Substantia nigra (tissue), 51 donors: ENCODE measurements at places on chromosomes 16 and 17.

DNA sequence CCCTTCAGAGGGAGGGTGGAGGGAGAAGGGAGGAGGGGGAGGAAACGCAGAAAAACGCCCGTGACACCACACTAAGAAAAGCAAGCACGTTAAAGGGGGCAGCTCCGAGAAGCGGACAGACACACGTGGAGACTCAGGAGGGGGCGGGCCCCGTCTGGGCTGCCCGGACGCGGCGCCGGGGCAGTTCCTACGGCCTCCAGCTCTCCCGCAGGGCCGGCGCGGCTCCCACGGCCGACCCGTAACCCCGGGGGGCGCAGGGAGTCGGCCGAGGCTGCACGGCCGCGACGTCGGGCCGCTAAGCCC, 362 bp downstream of the KLHDC4 start:
- DNase-seq = no peak

- no peak for DNase-seq
Observed at GRCh38 chr16:30645727-30646126, 5.0 kb upstream of the PRR14 start.

DNA sequence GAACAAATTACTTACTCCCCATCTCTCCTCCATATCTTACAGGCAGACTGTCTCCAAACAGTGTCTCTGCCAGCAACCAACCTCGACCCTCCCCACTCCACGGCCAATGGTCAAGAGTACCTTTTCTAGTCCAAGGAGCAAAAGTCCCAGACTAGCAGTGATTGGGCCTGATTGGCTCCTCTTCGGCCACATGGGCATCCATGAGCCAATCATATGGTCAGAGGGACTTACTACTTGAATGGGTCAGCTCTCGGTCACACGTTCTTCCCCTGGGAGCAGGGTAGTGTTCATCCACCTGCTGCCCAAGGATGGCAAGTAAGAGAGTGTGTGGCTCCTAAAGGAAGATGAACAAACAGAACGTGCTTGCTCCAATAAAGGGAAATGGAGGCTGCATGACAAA, 84.6 kb downstream of the C16orf78 start:
- DNase-seq = no peak

DNA sequence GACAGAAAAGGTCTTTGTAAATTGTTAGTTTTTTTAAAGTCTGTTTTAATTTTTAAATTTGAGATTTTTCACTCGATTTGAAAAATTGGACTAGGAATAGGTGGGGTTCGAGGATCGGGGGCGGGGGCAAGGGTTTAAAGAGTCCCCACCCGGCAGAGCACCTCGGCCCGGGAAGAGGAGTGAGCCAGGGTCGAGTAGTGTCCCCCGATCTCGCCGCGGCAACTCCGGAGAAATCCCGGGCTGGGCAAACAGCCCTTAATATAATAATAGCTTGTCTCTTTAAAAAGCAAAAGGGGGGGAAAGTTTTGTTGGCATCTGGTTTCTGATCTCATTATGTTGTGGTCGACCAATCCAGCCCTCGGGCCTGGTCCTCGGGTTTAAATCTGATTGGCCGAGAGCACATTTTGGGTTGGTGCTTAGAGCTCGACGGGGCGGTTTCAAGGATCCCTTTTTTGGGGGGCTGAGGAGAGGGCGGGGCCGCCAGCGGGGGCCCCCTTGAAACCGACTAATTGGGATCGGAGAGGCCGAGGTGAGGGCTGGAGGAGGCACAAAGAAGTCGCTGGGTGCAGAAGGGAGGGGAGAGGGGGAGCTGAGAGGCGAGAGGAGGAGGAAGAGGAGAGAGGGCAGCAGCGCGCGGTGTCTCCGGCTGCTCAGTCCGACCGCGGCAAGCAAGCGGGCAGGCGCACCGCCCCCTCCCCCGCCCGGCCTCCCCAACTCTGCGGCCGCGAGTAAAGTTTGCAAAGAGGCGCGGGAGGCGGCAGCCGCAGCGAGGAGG, at the start of gene FZD2:
TSS of gene FZD2 (plus strand) at position 653 of the 775 bp plus-strand sequence. CDS start 205 bp downstream, outside the sequence.
- peak; percentile 8 for DNase-seq

DNA sequence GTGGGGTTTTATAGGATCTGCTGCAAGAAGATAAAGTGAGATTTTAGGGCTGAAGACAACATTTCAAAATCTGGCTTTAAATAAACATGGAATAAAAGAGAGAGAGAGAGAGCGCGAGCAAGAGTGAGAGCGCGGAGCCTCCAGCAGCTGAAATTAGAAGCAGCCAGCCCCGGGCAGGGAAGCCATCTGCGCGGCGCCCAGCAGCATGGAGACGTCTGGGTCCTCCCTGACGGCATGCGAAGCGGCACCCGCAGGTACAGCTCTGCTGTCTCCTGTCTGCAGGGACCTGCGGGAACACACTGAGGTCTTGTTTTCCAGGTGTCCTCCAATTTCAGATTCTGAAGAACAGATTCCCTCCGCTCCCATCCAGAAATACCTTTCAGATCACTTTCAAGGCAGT, 7.9 kb upstream of the BAIAP2 start:
- no peak for DNase-seq

GRCh38 chr16:4882633-4883285, 35.5 kb downstream of the UBN1 start:
- no peak for DNase-seq

DNA sequence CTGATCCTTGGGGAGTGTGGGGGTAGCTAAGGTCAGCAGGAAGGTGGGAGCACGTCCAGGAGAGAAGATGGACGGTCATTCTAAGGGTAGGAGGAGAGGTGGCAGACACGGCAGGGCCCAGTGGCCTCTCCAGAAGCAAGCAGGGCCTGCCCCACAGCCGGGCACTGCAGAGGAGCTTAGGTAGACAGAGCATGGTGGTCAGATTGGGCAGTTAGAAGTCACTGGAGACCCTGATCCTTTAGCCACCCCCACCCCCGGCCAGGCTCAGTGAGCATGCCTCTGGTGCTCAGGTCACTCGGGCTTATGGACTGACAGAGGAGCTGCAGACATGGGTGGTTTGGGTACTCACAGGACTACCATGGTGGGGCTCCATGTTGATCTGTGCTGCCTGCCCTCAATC, 26.3 kb downstream of the NLRP1 start:
- no peak for DNase-seq
